ENCODE measurements at places on chromosomes 12 and 14. TPM values are rescaled to one million over a fixed set of nuclear protein-coding genes. Genes with fewer than 3 reads are reported as not detected.

NANOG gene
- not detected for total RNA-seq

YAF2 gene
- 23.4 TPM for total RNA-seq

NOVA1 gene
- 4.7 TPM for total RNA-seq

ESPL1 gene
- 19.0 TPM for total RNA-seq

FITM1 gene
- 0.13 TPM for total RNA-seq

OR6C76 gene
- not detected for total RNA-seq

NUMB gene
- total RNA-seq, result 42.4 TPM

FOXA1 gene
- total RNA-seq, result 7.6 TPM

C1R gene
- total RNA-seq, result 28.8 TPM

RNF212B gene
- not detected for total RNA-seq

SLC2A14 gene
- total RNA-seq, result 0.36 TPM

TPH2 gene
- not detected for total RNA-seq

NELL2 gene
- 0.11 TPM for total RNA-seq

ITPR2 gene
- total RNA-seq, result 2.5 TPM

PROX2 gene
- not detected for total RNA-seq

RARG gene
- 21.6 TPM for total RNA-seq

TAC3 gene
- not detected for total RNA-seq

ZDHHC22 gene
- total RNA-seq, result 0.21 TPM

SAMD4A gene
- total RNA-seq, result 11.0 TPM

SPX gene
- total RNA-seq, result 2.8 TPM

RAPGEF3 gene
- total RNA-seq, result 0.45 TPM

ANO4 gene
- 0.13 TPM for total RNA-seq

GOLT1B gene
- total RNA-seq, result 69.7 TPM

LBHD2 gene
- 0.27 TPM for total RNA-seq

CRACR2A gene
- total RNA-seq, result 1.4 TPM

PTGER2 gene
- total RNA-seq, result 2.7 TPM

RIMKLB gene
- 22.9 TPM for total RNA-seq

OVCH1 gene
- total RNA-seq, result not detected

TAS2R19 gene
- not detected for total RNA-seq

ABCD2 gene
- total RNA-seq, result not detected

C3AR1 gene
- not detected for total RNA-seq

USP44 gene
- 0.20 TPM for total RNA-seq

GPR162 gene
- total RNA-seq, result 0.48 TPM

SOAT2 gene
- 0.24 TPM for total RNA-seq

SLC17A8 gene
- 0.03 TPM for total RNA-seq

MIP gene
- total RNA-seq, result 0.24 TPM

CLEC7A gene
- not detected for total RNA-seq

ATG101 gene
- 96.6 TPM for total RNA-seq

RPL10L gene
- total RNA-seq, result not detected

DHRS4L2 gene
- 29.6 TPM for total RNA-seq

ACSM4 gene
- not detected for total RNA-seq

ANKS1B gene
- 0.35 TPM for total RNA-seq

GDF3 gene
- total RNA-seq, result not detected

ESRRB gene
- total RNA-seq, result 0.29 TPM

TRIM9 gene
- total RNA-seq, result 13.7 TPM

GALNT6 gene
- total RNA-seq, result 3.3 TPM

GPR132 gene
- 0.63 TPM for total RNA-seq

GPD1 gene
- 0.14 TPM for total RNA-seq

BCL2L2 gene
- total RNA-seq, result 16.9 TPM

OTX2 gene
- not detected for total RNA-seq

KRT71 gene
- not detected for total RNA-seq

FOXN4 gene
- total RNA-seq, result 0.20 TPM

LHX5 gene
- not detected for total RNA-seq

ARHGAP9 gene
- total RNA-seq, result 0.35 TPM

PRB2 gene
- total RNA-seq, result not detected
